ENCODE measurements at places on chromosomes 16 and 17. TPM values are rescaled to one million over a fixed set of nuclear protein-coding genes. Genes with fewer than 3 reads are reported as not detected.

KCNH6 gene
- total RNA-seq, result not detected

FBXL16 gene
- 3.5 TPM for total RNA-seq

CDT1 gene
- 0.27 TPM for total RNA-seq

TMEM94 gene
- total RNA-seq, result 139 TPM

GRN gene
- total RNA-seq, result 187 TPM

TEKT1 gene
- not detected for total RNA-seq

PIPOX gene
- 15.0 TPM for total RNA-seq

CALB2 gene
- not detected for total RNA-seq

TMC7 gene
- not detected for total RNA-seq

GLP2R gene
- total RNA-seq, result not detected

CEMP1 gene
- total RNA-seq, result 1.2 TPM

TMEM88 gene
- total RNA-seq, result 6.0 TPM

TNFRSF13B gene
- total RNA-seq, result 217 TPM

CACNG5 gene
- not detected for total RNA-seq

CA5A gene
- total RNA-seq, result 0.27 TPM

FBXO39 gene
- total RNA-seq, result 0.70 TPM

NRN1L gene
- total RNA-seq, result 2.8 TPM

FOXJ1 gene
- 0.20 TPM for total RNA-seq

PMFBP1 gene
- 9.5 TPM for total RNA-seq

PABPN1L gene
- total RNA-seq, result 0.84 TPM

MGAT5B gene
- 41.4 TPM for total RNA-seq

LRRC3C gene
- total RNA-seq, result not detected

MGRN1 gene
- 89.8 TPM for total RNA-seq

IL21R gene
- 28.5 TPM for total RNA-seq

KRT9 gene
- total RNA-seq, result not detected

PRAC1 gene
- not detected for total RNA-seq

UMOD gene
- total RNA-seq, result not detected

ADAD2 gene
- total RNA-seq, result not detected

OR1A1 gene
- not detected for total RNA-seq

SCN4A gene
- 1.1 TPM for total RNA-seq

DNAH9 gene
- not detected for total RNA-seq

CPHXL gene
- total RNA-seq, result not detected

GAS2L2 gene
- 0.17 TPM for total RNA-seq

ARHGDIG gene
- not detected for total RNA-seq

RAMP2 gene
- not detected for total RNA-seq

CDH11 gene
- total RNA-seq, result not detected

TPSD1 gene
- not detected for total RNA-seq

TP53I13 gene
- 224 TPM for total RNA-seq

SCNN1B gene
- total RNA-seq, result not detected

NPTX1 gene
- total RNA-seq, result 0.57 TPM

SLC26A11 gene
- total RNA-seq, result 31.4 TPM

RNU2-1 gene
- total RNA-seq, result 5,063 TPM

RNF135 gene
- 23.4 TPM for total RNA-seq

BCO1 gene
- total RNA-seq, result not detected

ABCA10 gene
- 1.9 TPM for total RNA-seq

SMPD3 gene
- total RNA-seq, result 1.2 TPM

EMP2 gene
- total RNA-seq, result not detected

HAS3 gene
- total RNA-seq, result 2.5 TPM

SMIM5 gene
- 0.62 TPM for total RNA-seq

NHLRC4 gene
- total RNA-seq, result 4.2 TPM

GOSR2 gene
- 91.0 TPM for total RNA-seq

MYOCD gene
- total RNA-seq, result 0.32 TPM

CFAP97D1 gene
- total RNA-seq, result not detected

NOG gene
- total RNA-seq, result not detected

IRX5 gene
- total RNA-seq, result not detected

KRT15 gene
- total RNA-seq, result not detected

Measured in B cell (primary cell).